ENCODE measurements at places on chromosomes 1 and 21.

DNA sequence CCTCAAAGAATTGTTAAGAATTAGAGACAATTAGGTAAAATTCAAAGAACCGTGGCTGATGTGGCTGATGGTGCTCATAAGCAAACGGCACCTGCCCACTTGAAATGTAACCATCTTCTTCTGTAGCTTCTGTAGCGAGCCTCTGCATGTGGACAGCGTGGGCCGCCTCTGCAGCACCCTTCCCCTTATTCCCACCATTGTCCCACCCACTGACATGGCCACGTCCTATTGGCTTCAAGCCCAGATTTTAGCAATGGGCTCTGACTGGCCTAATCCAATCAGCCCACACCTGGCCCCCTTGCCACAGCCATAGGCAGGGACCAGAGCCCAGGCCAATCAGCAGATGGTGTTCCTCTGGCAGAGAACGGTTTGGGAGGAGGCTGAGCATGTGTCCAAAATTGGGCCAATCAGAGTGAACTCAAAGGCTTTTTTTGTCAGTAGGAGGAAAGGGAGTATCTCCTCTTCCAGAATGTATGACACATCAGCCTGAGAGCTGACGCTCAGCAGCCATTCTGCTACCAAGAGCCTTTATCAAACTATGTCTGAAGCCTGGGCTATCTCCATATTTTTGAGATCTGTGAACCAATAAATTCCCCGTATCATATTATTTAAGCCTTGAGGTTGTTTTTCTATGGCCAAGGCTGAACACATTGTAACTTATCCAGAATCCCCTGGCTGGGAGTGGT lies 518.5 kb downstream of the SMYD3 start:
- no peak for DNase-seq

DNA sequence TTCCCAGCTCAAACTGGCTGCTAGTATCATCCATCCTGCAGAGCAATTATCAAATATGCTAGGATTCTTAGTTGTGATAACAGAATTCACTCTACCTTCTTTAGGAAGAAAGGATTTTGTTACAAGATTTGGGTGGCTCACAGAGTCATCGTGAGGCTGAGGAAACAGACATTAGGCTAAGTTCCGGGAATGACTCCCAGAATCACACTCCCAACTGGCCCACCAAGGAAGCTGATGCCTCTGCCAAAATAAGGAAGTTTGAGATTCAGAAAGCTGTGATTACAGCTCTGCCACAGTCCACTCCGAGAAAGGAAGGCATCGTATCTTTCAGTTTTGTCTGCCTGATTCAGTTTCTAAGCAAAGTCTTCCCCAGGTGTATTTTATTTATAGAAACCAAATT lies 50.6 kb upstream of the LYPLAL1 start:
- DNase-seq = no peak

DNA sequence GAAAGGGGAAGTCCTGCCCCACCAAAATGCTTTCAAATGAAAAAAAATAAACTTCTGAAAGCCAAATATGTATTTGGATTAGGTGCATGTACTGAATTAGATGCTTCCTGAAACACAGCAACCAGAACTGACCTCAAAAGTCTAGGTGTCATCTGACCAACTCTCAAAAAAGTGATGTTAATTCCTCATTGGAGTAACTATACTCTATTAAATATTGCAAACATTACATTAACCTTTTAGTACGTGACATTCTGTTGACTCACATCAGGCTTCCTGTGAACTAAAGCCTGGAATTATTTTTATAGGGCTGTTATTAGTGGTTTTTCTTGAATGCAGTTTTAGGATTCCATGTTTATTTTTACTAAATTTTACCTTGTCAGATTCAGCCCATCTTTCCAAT lies 73.5 kb downstream of the ASTN1 start:
- no peak for DNase-seq

DNA sequence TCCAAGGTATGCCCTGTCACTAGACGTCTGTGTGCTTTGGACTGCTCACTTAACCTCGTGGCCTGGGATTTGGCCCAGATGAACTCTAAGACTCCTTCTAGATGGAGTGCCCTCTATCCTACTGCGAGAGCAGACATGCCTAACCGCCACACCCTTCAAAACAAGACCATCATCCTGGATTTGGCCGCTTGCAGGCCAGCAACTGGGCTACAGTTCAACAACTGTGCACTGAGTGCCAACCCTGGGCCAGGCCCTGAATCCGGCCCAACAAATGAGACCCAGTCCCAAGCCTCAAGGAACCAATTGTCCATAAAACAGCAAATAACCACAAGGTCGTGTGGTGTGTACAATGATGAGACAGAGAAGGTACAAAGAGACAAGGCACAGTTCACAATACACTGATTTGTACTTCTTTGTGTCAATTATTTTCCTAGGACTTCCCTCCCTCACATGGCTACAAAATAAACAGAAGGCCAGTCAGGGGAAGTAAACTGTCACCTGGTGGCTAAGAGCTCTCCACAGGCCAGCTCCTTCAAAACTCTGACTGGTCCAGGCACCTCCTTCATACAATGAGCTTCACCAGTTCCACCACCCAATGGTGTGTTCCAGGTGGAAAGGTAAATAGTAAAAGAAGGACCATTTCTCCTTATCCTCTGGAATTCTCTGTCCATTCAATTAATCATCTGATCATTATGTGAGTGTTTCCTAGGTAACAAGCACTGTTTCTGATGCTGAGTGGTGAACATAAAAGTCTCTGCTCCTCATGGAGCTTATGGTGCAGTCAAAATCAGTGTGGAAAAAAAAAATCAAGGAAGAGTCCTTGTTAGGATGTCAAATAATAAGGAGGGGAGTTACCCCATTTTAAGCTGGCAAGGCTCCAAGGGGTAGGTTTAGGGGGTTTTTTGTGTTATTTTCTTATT lies 60.4 kb downstream of the CAPZB start:
- DNase-seq = no peak

- no peak for DNase-seq
Measured at GRCh38 chr1:198253668-198254067, 96.9 kb downstream of the NEK7 start.

- DNase-seq = no peak
Measured at GRCh38 chr1:243345205-243345604, 89.4 kb downstream of the SDCCAG8 start.

Data from 8988T (cell line).